C1 segment of cervical spinal cord (tissue), 14 donors: ENCODE measurements at places on chromosomes 2 and 18.

- DNase-seq = no peak
Measured at GRCh38 chr2:235049719-235050118, 97.9 kb downstream of the SH3BP4 start.

DNA sequence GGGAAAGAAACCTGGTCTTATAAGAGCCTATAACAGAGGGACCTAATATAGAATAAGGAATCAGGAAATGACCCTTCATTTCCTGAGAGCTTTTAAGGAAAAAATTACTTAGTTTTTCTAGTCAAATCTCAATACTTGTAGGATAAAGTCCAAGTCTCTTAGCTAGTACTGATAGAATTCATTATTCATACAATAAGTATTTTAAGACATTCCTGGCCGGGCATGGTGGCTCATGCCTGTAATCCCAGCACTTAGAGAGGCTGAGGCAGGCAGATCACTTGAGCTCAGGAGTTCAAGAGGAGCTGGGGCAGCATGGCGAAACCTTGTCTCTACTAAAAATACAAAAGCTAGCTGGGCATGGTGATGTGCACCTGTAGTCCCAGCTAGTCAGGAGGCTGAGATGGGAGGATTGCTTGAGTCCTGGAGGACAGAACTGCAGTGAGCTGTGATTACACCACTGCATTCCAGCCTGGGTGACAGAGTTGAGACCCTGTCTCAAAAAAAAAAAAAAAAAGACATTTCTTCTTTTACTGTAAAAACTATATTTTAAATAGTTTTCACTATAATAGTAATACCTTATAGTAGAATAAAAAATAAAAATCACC, 3.2 kb downstream of the RAB3GAP1 start:
- no peak for DNase-seq

DNA sequence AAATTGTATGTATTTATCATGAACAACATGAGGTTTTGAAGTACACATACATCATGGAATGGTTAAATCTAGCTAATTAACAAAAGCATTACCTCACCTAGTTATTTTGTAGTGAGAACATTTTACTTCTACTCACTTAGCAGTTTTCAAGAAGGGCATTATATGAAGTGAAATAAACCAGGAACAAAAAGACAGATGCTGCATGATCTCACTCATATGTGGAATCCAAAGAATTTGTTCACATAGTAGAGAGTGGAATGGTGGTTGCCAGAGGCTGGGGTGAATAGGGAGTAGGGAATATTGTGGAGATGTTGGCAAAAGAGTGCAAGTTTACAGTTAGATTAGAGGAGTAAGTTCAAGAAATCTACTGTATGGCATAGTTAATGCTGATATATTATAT, 292.0 kb downstream of the ASXL3 start:
- DNase-seq = no peak

- no peak for DNase-seq
Measured at GRCh38 chr18:48190994-48191393, 218.2 kb downstream of the ZBTB7C start.

- DNase-seq = no peak
Measured at GRCh38 chr2:83079007-83079406, 1380.1 kb downstream of the SUCLG1 start.

DNA sequence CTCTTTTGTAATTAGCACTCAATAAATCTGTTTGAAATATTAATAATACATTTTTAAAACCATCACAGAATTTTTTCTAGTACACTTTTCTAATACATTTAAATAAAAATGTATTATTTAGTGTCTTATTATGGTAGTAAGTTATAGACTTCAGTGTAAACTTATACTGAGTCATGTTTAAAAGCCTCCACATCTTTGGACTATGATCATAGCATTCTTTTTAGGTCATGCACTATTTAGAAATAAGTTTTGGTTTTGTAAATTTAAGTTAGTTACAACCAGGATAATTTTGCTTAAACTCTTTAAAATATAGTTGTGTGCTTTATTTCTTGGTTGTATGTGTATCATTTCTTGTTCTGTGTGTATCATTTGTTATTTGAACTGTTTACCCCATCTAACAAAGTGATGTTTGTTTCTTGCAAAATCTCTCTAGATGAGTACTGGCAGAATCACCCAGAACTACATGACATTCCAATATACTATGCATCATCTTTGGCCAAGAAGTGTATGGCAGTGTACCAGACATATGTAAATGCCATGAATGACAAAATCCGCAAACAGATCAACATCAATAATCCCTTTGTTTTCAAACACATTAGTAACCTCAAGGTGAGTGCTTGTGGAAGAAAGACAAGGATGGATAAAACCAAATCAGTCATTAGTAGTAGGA, 16.7 kb downstream of the CPSF3 start:
- DNase-seq = no peak

DNA sequence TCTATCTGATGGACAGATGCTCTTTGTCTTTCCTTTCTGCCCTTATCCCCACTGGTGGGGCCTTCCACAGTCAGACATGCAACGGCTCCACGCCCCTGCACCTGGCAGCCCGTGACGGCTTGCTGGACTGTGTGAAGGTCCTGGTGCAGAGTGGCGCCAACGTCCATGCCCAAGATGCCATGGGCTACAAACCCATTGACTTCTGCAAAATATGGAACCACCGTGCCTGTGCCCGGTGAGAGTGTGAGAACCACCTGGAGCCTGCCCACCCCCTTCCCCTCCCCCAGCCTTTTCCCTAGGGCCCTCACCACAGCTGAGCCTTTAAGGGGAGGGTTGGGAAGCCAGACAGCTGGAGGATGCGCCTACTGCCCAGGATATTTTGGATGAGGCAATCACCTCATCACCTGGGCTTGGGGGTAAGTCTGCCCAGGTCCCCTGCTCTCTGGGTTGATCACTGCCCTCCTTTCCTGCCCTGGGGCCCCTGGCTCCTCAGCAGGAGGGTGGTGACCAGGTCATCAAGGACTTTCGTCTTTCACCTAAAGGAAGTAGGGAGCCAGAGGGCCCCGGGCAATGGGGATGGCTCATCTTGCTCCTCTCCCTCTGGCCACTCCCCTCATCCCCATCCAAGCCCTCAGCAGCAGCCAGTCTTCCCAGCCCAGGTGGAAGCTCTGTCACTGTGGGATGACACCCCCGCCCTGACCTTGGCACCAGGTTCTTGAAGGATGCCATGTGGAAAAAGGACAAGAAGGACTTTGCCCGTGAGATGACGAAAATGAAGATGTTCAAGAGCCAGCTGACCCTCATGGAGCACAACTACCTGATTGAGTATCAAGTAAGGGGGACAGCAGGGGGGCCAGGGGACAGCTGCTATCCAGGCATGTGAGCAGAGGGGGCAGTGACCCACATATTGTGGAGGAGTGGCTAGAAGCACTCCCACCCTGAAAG, 3.7 kb downstream of the ANKRD53 start:
- DNase-seq = no peak

GRCh38 chr2:15038366-15039364, 406.1 kb downstream of the LRATD1 start:
- no peak for DNase-seq

DNA sequence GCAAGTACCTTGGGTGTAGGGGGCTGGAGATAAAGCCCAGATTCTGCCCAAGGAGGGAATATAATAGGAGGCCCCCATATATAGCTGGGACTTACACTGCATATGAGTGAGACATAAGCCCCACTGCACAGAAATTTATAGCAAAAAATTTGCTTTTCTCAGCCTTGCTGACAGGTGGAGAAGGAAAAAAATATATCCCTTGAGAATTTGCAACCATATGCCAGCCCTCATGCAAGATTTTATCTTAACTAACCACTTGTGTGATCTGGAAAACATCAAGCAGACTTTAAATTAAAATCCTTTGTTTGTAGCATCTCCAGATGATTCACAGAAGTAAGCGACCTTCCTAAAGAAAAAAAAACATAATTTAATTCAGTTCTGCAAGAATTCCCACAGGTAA, 288.2 kb downstream of the BCL2 start:
- DNase-seq = no peak

DNA sequence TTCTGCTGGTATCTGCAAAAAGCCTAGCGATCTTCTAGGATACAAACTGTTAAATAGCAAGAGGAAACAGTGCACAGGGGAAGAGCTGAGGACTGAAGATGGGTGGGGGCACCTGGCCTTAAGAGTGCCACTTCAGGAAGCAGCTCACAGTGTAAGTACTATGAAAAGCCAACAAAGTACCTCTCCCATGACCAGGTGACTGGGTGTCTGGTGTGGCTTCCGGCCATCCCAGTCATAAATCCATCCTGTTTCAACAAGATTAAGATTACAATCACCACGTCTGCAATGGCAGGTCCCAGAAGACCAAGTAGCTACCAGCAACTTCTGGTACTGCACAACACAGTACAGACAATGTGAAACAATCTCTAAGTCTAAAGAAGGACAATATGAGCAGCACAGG, 15.9 kb downstream of the ERFE start:
- no peak for DNase-seq

DNA sequence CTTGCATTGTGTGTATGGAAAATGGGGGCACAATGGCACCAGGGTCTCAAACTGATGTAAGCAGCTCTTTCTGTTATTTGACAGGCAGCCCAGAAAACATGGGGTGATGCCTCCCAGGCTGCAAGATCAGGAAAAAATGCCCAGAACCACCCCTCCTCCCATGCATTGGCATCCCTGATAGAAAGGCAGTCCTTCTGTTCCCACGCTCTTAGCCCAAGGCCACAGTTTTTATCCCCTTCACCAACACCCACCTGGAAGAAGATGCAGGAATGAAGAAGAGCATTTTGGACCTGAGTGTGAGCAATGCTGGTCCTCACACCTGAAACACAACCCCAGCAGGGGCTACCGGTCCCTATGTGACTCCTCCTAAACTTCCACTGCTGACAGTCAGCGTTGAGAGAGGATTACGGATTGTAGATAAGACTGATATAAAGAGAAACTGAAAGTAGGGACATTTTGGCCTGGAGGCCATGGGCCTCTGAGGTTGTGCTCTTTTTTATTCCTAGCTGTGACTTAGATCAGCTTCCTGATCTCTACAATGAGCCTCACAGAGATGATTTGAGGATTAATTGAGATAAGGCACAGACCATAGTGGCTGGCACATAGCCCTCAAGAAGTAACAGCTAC, 386.0 kb upstream of the ATP5MC3 start:
- DNase-seq = no peak

DNA sequence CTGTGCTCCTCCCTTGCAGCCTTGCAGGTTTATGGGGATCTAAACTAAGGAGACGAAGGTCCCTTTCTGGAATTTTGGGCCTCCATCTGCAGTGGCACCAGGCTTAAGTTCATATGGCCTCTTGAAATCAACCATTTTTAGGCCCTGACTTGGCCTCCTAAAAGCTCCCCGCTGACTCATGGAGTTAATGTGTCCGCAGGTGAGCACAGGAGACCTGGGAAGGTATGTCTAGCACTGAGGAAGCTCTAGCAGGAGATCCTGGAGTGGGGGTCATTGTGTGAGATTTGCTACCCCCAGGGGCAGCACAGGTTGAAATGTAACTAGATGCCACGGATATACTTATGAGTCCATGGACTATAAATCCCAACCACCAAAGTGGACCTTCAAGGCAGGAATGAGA, 95.9 kb upstream of the CELF4 start:
- DNase-seq = no peak

- DNase-seq = no peak
Measured at GRCh38 chr2:167289651-167290410, 401.6 kb downstream of the XIRP2 start.

DNA sequence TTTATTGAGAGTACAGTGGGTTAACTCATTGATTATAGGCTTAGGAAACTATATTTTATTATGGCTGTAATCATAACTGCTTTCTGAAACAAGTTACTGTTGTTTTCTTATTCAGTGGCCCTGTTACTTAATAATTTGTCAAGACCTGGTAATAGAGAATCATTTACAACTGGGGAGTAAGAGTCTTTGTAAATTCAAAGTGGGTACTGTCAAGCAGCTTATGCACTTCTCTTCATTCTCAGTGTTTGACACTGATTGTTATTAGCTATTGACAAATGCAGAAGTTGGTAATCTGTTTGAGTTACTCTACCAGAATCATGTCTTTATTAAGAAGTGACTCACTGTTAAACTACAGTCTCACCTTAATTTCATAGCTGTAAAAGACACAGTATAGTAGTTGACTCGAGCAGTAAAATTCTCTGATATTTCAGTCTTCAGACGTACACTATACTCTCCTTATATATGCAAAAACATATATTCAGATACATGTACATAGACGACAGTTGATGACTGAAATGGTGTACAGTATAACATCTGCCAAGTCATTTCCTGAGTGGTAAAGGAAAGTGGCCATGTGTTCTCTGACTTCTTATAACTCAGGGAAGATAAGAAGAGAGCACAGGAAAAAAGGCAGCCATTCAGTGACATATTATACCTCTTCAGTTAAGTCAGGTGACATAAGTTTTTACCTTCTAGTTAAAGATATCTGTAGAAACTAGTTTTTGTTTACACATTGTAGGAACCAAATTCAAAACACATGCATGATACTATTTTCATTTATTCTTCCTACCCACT, 36.0 kb upstream of the TTC27 start:
- no peak for DNase-seq

- DNase-seq = no peak
Measured at GRCh38 chr2:64426183-64426952, 27.6 kb upstream of the LGALSL start.

DNA sequence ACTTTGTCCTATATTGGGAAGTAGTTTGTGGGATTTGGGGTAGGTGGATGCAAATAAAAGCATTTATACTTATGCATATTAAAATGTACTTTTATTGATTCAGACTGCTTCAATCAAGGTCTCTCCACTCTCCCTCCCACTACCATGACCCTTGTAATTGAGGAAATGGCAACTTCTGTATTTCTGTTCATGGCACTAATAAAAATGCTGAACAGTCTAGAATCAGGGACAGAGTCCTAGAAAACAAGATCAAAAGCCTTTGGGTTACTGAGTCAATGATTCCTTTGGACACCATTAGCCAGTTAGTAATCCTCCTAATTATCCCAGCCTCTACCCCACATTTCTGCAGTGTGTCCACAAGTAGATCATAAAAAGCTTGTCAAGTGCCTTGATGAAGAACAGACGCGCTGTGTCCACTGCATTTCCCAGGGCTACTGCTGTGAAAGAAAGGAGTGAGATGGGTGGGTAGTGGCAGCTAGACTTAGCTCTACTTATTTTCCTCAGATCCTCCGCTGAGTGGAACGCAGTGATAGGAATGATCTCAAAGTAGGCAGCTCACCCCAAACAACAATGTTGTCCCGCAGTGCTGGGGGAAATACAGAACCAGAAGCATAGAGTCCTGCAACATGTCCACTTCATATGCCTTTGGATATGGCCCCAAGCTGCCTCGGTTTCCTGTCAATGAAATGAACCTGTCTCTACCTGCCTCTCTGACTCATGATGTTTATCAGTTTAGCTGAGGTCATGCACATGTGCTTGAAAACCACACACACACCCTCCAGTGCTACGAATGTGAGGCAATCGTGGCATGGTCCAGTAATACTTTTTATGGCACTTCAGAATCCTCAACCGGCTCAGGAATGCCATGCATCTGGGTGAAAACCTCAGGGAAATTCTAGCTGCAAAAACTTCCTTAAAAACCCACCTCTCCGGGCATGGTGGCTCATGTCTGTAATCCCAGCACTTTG, 115.5 kb downstream of the COL6A3 start:
- no peak for DNase-seq
